Effector memory CD8-positive, alpha-beta T cell (primary cell): ENCODE measurements at places on chromosomes 3 and 15.

DNA sequence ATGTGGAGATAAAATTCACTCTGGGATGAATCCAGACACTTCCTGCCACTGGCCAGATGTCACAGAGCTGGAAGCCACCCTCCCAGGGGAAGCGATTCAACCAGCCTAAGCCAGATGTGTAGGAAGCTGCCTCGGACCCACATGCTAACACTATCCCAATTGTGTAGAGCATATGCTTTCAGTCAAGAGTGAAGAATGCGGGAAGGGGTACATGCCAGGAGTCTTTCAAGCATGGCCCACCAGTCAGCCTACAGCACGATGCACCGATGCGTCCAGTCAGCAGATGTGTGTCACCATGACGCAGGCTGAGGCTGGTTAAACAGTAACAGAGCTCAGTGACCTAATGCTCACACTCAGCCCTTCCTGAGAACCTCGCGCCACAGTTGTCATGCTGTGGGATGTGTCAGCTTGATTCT, 38.8 kb upstream of the BNC1 start:
- H3K4me1 ChIP-seq, result no peaks in the 10 kb centered on the region
- H3K27ac ChIP-seq, result no peak overlapping the region
- DNase-seq, result no peak
- H3K4me3 ChIP-seq, result no peak overlapping the region
- H3K27me3 ChIP-seq, result peaks cover 22% of the 10 kb centered on the region

- peaks cover 2% of the 10 kb centered on the region for H3K36me3 ChIP-seq
- peaks cover 2% of the 10 kb centered on the region for H3K27me3 ChIP-seq
- peak overlapping the region; percentile 92 for H3K27ac ChIP-seq
- peak overlapping the region; percentile 95 for H3K4me3 ChIP-seq
- H3K4me1 ChIP-seq, result peaks cover 12% of the 10 kb centered on the region
- peak; percentile 25 for DNase-seq
Measured at GRCh38 chr3:119810018-119810435, 28.1 kb downstream of the NR1I2 start.

DNA sequence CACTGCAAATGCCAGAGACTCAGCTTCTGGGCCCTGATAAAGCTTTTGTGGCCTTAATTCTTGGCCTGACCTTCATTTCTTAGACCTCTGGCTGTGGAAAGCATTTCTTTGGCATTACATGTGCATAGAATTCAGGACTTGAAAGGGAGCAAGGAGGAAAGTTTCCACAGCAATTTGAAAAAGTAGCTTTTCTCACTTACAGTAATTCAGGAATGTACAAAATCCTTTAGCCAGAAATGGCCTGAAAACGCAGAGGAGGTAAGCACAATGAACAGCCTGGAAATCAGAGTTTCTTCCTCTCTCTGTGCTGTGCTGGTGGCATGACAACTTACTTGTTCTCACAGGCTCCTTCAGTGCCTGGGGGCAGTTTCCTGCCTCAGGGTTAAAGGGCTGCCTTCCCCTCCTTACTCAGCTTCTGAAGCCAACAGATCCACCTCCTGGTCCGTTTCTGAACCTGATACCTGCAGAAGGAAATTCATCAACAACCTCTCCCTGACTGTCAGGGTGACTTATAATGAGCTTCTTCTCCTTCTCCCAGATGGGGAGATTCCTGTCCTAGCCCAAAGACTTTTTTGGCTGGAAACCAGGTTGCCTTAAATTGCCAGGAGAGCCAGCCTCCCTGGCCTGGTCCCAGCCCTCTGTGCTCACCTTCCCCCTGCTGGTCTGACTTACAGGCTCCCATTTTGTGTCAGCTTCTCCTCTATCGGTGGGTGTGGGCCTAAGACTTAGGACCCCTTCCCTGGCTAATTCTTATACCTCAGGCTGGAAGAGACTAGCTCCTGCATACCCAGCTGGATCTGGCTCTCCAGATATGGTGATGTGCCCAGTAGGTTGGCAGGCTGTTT, 102.3 kb downstream of the MYRIP start:
- no peaks in the 10 kb centered on the region for H3K36me3 ChIP-seq
- H3K27ac ChIP-seq, result no peak overlapping the region
- H3K4me3 ChIP-seq, result no peak overlapping the region
- no peaks in the 10 kb centered on the region for H3K4me1 ChIP-seq
- DNase-seq, result no peak

- H3K4me3 ChIP-seq, result no peak overlapping the region
- peaks cover 19% of the 10 kb centered on the region for H3K4me1 ChIP-seq
- no peaks in the 10 kb centered on the region for H3K27me3 ChIP-seq
- DNase-seq, result no peak
- no peaks in the 10 kb centered on the region for H3K36me3 ChIP-seq
Measured at GRCh38 chr3:106530367-106530766, 661.6 kb upstream of the CBLB start.

- H3K27me3 ChIP-seq, result no peaks in the 10 kb centered on the region
- no peak for DNase-seq
- H3K27ac ChIP-seq, result peak overlapping the region; percentile 85
- no peak overlapping the region for H3K4me3 ChIP-seq
Measured at GRCh38 chr15:88657326-88658069, 18.7 kb downstream of the ISG20 start.

- no peak overlapping the region for H3K27ac ChIP-seq
- peak; percentile 14 for DNase-seq
- no peak overlapping the region for H3K4me3 ChIP-seq
- H3K4me1 ChIP-seq, result peaks cover 7% of the 10 kb centered on the region
- no peaks in the 10 kb centered on the region for H3K36me3 ChIP-seq
Measured at GRCh38 chr15:55434989-55435825, 26.9 kb downstream of the PIERCE2 start.

DNA sequence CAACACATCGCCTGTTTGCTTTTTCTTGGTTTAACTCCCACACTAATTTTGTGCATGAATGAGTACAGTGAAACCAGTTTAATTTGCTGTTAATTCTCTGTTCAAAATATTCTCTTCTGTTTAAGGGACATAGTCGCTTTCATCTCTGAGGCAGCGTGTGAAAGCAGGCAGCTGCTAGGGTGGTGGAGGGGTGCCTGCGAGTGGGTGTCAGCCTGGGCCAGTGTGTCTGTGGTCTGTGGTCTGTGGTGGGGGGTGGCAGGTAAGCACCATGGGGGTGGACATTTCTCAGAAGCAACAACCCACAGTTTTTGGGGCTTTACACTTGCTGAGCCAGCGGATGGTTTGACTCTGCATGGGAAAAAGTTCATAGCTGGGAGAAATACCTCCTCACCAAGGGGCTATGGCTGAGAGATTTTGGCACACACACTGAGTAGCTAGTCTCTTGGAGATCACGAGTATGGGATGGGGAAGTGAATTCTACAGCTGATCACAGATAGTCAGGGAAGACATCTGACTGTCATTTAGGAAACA, 109.2 kb downstream of the EPHB1 start:
- no peaks in the 10 kb centered on the region for H3K36me3 ChIP-seq
- H3K4me3 ChIP-seq, result no peak overlapping the region
- no peaks in the 10 kb centered on the region for H3K27me3 ChIP-seq
- no peaks in the 10 kb centered on the region for H3K4me1 ChIP-seq
- H3K27ac ChIP-seq, result no peak overlapping the region
- DNase-seq, result no peak

DNA sequence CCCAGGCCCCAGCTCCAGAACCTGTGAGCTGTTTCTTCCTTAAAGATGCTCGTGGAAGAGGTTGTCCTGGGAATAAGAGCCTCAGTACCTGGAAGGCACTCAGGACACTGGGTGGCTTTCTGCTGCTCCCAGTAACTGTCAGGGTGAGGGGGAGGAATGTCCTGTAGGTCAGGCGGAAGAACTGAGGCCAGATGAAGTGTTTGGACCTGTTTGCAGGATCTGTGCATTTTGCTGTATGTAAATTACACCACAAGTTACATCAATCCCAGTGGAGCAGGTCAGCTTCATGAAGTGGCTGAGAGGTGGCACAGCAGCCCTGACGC, 27.1 kb downstream of the HDAC11 start:
- H3K4me3 ChIP-seq, result no peak overlapping the region
- H3K27ac ChIP-seq, result peak overlapping the region; percentile 7
- no peaks in the 10 kb centered on the region for H3K27me3 ChIP-seq
- no peak for DNase-seq

DNA sequence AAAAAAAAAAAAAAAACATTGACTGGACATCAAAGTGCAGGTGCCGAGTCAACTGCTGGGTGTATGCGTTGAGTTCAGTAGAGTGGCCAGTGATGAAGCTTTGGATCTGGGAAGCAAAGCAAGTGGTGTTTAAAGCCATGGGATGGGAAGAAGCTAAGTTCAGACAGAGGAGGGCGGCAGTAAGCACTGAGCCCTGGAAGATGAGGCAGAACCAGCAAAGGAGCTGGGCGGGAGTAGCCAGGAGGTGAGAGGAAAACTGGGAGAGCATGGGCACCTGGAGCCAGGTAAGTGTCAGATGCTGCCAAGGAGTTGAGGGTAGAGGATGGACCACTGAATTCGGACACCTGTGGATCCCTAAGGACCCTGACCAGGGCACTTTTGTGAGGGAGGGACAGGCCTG, 11.4 kb upstream of the GNAI2 start:
- H3K27ac ChIP-seq, result no peak overlapping the region
- peaks cover 12% of the 10 kb centered on the region for H3K36me3 ChIP-seq
- H3K27me3 ChIP-seq, result no peaks in the 10 kb centered on the region
- DNase-seq, result no peak

DNA sequence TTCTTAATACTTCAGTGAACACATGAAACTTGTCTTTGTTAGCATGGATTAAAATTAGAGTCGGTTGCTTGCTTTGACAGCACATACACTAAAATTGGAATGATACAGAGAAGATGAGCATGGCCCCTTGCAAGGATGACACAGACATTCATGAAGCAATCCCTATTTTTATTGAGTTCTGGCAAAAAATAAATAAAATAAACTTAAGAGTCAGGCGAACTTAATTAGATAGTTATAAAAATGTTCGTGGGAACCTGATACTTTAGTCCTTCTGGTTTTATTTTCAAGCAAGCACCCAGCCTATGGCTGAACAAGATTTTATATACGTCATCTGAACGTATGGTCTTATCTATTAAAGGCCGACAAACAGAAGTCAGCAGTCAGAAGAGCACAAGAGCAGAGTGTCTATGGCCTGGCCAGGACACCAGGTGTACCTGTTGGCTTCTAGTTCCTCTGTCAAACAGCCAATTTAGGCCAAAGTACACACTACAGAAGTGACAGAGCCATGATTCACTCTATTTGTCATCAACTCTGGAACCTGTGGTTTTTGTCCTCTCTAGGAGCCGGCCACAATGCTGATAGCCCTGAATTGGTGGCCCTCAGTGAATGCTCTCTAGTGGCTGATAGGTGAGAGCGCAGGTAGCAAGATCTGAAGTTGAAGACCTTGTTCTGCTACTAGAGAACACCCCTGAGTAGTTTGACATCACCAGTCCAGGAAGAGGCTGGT, 64.3 kb downstream of the LEO1 start:
- no peak overlapping the region for H3K27ac ChIP-seq
- no peaks in the 10 kb centered on the region for H3K27me3 ChIP-seq
- H3K4me3 ChIP-seq, result no peak overlapping the region

GRCh38 chr15:89740137-89740536, 10.9 kb downstream of the MESP1 start:
- no peak overlapping the region for H3K4me3 ChIP-seq
- no peaks in the 10 kb centered on the region for H3K36me3 ChIP-seq
- peaks cover 2% of the 10 kb centered on the region for H3K4me1 ChIP-seq
- H3K27ac ChIP-seq, result no peak overlapping the region
- DNase-seq, result peak; percentile 56

DNA sequence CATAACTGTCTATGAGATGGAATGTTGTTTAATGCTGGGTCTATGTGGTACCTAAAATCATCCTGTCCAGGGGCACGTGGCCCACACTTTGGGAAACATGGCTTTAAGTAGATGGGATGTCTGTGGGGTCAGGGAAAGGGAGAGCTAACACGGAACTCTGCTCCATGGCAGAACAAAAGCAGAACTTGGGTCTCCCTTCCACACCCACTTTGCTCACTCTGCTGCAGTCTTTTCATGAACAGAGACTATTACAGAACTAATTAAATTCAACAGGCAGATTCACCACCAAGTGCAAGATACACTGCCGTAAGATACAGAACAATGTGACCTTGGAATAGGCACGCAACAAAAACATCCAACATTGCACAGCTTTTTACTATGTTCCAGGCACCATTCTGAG, 28.2 kb downstream of the POPDC2 start:
- H3K4me3 ChIP-seq, result no peak overlapping the region
- peaks cover 11% of the 10 kb centered on the region for H3K4me1 ChIP-seq
- H3K36me3 ChIP-seq, result no peaks in the 10 kb centered on the region

DNA sequence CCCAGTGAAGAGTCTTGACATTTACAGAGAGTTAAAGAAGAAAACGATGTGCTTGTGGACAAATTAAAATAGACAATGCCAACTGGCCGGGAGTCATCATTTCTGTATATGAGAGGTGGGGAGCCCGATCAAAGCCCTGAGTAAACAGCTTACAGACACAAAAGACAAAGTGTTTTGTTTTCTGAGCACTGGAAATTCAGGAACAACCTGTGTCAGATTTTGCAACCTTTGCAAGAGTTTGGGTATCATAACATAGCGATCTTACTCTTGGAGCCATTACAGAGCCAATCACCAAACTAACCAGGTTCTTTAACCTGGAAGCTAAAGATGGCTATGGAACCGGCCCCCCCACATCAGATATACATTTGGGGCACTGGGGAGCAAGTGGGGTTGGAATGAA, 101.9 kb upstream of the LRIG1 start:
- H3K36me3 ChIP-seq, result no peaks in the 10 kb centered on the region
- H3K27me3 ChIP-seq, result peaks cover 36% of the 10 kb centered on the region
- no peak overlapping the region for H3K4me3 ChIP-seq
- H3K27ac ChIP-seq, result no peak overlapping the region

DNA sequence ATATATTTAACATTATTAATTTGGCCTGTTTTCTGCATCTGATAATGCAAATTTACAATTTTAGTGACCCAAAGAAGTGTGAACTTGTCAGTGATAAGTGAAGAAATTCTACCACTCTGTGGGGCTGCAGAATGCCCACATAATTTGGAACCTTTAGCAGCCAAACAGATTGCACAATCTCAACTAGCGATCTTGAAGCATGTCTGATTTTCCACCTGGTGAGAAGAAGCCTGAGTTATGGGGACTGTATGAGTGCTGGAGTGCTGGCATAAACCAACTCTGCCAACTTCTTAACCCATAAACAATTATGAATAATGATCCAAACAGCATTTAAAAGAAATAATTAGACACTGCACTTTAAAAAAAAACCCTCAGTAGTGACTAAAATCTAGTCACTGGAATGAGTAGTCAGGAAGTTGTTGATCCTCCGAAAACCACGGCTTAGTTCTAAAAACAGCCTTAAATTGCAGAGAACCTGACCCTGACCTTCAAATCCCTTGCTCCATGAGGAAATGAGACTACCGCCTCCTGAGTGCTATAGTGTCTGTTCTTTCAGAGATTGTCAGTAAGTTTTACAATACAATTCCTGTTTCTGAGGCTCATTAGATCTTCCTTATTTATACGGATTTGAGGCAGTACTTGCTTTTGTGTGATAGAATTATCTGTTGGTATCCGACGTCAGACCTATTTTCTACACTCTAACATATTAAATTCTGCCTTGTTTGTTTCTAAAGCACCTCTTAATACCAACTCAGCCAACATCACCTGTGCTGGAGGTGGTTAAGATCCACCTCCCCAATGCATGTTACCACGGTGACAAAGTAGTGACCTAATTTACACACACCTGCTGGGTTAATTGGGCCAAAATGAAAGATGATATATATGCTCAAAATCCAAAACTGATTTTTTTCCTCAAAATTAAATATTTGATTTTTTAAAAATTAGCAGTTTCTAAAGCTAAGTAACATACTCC, 267.7 kb downstream of the ZBTB20 start:
- DNase-seq, result no peak
- no peak overlapping the region for H3K27ac ChIP-seq
- H3K4me3 ChIP-seq, result no peak overlapping the region
- H3K4me1 ChIP-seq, result peaks cover 1% of the 10 kb centered on the region
- H3K36me3 ChIP-seq, result no peaks in the 10 kb centered on the region
- H3K27me3 ChIP-seq, result no peaks in the 10 kb centered on the region
